ENCODE measurements at places on chromosomes 5 and 9.
A peak's percentile ranks its signal among the peaks of the same experiment; 100 is the strongest.

DNA sequence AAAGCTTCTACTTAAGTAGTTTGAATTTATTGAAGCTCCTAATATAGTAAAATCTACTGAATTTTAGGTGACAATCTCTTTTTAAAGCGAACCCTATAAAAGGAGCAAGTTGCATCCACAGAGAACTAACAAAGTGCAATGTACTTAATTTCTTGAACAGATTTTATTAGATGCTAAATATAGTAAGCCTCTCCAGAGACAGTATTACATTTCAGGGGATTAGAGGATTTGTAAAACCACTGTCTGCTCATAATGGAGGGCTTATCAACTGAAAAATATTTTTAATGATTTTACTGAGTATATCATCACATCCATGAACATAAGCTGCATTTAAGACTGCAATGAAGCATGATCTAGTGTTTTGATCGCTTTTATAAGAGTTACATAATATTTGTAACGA lies 230.0 kb upstream of the EFNA5 start:
- no peak for ATAC-seq

DNA sequence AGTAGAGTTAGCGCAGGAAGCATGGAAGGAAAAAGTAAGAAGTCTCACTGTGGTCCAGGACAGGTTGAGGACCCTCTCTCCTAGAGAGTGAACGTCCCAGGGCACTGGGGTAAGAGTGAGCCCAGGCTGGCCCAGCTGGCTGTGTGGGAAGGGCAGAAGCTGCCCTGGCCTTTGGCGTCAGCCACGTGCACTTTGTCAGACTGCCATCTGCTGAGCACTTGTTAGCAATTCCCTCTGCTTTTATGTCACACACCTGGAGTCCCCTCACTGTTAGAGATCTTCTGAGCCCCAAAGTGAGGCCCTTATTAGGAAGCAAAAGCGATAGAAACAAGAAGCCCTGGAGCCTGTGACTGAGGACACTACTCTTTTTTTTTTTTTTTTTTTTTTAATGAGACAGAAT lies 79.1 kb downstream of the UGCG start:
- no peak for ATAC-seq

- ATAC-seq = no peak
Observed at GRCh38 chr9:127482662-127483061, 31.4 kb downstream of the LRSAM1 start.

DNA sequence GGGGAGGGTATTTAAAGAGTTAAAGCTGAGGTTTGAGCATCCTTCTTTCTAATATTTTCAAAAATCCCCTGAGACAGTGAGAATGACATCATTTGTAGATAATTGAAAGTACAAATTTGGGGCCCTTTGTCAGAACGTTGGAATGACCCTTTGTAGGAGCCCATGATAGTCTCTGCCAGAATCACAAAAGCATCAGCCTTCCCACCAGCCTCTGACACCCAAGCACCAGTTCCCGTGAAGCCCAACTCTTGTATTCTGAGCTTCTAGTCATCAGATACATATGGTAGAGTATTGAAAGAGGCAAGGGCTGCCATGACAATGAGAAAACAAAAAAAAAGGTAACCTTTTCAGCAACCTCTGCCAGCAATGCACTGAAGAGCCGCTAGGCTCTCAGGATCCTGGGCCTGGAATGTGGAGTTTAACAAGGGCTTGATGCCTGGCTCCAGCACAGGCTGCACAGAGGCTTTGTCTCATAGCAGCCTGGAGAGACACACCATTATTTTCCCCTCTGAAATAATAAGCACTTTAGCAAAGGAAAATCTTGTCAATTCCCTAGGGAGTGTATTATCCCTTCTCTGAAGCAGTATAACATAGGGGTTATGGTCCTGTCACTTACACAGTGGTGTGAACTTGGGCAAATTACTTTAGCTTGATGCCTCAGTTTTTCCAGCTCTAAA lies 114.4 kb downstream of the ZNF608 start:
- no peak for ATAC-seq

GRCh38 chr5:116971131-116971530 lies 396.5 kb upstream of the SEMA6A start:
- ATAC-seq = no peak

- ATAC-seq = no peak
Observed at GRCh38 chr9:127368852-127369402, 28.0 kb upstream of the SLC2A8 start.

- no peak for ATAC-seq
Observed at GRCh38 chr5:17396247-17396646, 101.8 kb upstream of the TAF11L2 start.

GRCh38 chr9:106717686-106718085 lies 145.3 kb upstream of the ZNF462 start:
- peak; percentile 62 for ATAC-seq

GRCh38 chr9:113578882-113579282 lies 115.4 kb downstream of the RGS3 start:
- peak; percentile 13 for ATAC-seq

GRCh38 chr5:170289764-170290163 lies 7.8 kb downstream of the LCP2 start:
- ATAC-seq = peak; percentile 88

DNA sequence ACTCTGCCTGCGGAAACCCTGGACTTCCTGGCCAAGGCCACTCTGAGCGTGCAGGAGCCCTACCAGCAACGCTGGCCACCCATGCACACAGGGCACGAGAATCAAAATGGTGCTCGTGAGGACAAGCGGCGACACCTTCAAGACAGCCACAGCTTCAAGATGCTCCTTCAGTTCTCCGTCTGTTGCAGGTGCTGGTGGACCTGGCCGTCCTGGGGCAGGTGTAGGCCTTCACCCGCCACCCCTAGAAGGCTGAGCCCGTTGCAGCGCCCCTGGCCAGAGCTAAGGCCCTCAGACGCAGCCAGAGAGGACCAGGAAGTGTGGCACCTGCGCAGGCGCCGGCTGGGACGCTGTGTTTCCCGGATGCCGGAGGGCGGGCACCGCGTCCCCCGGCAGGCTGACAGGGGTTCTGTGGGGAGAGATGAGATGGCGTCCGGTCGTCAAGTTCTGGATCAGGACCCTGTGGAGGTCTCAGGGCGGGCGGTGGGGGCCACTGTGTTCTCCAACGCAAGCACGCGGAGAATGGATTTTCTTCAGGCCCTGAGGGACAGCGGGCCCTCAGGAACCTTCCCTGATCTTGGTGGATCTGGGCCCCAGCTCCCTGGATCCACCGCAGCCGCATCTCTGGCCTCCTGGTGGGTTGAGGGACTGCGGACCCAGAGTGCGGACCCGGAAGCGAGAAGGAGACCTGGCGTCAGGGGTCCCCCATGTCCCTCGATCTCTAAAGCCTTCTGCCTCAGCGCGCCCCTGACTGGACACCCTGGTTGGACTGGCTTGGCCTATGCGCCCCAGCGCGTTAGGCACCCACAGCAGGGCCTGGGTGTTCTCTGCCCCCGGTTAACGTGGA lies 1770.8 kb upstream of the CDH9 start:
- no peak for ATAC-seq
